ENCODE measurements at places on chromosomes 6 and 20.
A peak's percentile ranks its signal among the peaks of the same experiment; 100 is the strongest.

- DNase-seq, result no peak
These were observed 86.3 kb downstream of the CHMP4B start for GRCh38 chr20:33897313-33897912.

- peak; percentile 41 for DNase-seq
These were observed 27.2 kb upstream of the GPR63 start for GRCh38 chr6:96864216-96865054.

DNA sequence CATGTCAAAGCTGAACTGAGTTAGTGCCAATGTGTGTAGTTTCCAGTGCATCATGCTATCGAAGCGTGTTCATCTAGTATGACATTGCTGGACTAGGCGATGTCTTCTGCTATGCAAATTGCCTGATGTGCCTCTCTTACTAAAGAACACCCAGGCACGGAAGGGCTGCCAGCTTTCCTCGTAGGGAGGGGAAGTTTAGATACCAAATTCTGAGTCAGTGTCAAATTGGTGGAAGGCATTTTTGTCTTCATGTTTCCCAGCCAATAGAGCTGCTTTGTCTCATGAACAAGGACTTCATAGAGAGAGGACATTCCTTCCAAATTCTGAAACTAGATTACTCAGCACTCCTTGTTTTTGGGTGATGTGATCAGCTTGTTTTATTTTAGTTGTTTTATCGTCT is 320.1 kb downstream of the BTBD3 start:
- DNase-seq, result no peak

GRCh38 chr20:56345911-56346310 is 12.9 kb upstream of the FAM210B start:
- DNase-seq, result no peak

- peak; percentile 30 for DNase-seq
These were observed 3.6 kb upstream of the BPIFB1 start for GRCh38 chr20:33279261-33279910.

DNA sequence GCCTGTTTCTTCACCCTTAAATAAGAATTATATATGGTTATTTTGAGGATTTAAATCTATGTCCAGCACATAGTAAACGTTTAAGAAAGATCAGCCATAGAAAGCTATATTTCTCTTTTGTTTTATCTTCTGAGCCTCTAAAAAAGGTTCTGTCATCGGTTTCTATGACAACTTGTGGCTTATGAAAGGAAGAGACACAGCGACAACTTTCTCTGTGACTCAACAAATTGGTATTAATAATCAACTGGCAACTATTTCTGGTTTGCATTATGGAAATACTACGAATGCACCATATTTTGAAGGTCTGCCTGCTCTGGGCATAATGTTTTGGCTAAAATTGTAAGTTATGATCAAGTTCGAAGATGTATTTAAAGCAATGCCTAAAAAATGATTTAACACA is 751.0 kb downstream of the CD109 start:
- DNase-seq, result no peak

DNA sequence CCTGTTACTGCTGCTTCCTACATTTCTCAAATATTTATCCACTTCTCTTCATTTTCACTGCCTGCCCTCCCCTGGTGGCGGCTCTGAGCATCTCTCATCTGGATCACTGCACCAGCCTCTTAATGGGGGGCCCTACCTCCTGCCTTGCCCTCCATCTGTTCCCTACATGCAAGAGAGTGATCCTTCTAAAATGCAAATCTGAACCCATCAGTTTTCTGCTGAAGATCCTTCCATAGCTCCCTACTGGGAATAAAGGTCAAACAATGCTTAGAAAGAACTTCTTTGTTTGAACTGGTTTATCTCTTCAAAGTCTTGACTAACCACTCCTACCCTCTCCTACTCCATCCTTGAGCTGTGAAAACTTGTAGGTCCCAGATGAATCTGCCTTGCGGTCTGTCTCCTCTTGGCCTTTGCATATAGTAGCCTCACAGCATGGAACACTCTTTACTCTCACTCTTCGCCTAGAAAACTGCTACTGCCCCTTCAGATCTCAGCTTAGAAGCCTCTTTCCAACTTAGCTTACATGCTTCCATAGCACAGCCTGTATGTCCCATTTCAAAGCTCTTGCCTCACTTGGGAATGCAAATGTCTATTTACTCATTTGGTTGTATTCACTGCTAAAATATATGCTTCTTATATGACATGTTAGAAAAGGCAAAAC is 119.3 kb downstream of the QRSL1 start:
- DNase-seq, result no peak

- DNase-seq, result no peak
These were observed 62.6 kb downstream of the BACH2 start for GRCh38 chr6:90233994-90234393.

DNA sequence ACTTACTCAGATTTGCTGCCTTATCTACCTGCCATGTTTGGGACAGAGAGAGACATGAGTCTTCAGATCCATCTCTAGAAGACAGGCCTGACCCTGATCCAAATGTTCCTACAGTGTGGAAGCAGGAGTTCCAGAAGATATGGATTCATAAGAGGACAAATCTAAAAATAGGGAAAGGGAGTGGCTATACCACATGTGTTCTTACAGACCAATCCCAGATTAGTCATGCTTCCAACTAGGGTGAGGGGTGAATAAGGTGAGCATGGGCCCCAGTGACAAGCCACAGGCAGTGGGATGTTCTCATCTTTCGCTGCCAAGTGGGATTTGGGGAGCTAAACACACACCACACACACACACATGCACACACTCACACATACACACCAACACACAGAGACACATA is 670.7 kb upstream of the CITED2 start:
- DNase-seq, result no peak

DNA sequence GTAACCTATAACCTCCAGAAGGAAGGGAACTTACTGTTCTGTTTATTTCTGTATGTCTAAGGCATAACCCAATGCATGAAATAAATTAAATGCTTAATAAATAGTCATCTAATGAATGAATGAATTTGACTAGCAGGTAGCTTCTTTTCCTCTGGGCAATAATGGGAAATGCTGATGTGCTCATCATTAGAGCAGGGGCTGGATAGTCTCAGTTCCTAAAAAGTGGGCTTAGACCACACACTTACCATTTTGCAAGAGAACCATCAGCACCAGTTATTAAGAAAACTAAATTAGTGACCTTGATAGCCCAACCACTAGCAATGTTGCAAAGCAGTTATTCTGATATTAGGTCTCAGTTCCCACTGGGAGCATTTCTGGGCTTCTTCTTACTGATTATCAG is 449.7 kb downstream of the CDC5L start:
- DNase-seq, result no peak

DNA sequence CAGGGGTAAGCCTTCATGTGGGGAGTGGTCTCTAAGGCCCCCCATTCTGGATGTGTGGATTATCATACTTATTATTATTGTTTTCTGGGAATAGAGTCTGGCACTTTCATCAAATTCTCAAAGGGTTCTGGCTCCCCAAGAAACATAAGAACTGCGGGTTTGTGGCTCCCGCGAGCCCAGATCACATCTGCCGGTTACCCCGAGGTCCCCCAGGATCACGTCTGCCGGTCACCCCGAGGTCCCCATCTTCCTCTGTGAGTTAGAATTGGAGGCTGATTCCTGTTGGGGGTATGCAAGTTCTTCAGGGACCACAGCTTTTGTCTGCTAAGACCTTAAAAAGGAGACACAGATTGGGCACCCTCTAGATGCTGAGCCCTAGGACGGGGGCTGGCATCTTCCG is 116.7 kb upstream of the FRMD1 start:
- no peak for DNase-seq

All from DMS 273 treated with DMSO at 0.1 percent for 48 hours (cell line).